ENCODE measurements at places on chromosomes 3 and 15. TPM values are rescaled to one million over a fixed set of nuclear protein-coding genes. Genes with fewer than 3 reads are reported as not detected.

The SLC22A13 gene
- 1.5 TPM for total RNA-seq

DNA sequence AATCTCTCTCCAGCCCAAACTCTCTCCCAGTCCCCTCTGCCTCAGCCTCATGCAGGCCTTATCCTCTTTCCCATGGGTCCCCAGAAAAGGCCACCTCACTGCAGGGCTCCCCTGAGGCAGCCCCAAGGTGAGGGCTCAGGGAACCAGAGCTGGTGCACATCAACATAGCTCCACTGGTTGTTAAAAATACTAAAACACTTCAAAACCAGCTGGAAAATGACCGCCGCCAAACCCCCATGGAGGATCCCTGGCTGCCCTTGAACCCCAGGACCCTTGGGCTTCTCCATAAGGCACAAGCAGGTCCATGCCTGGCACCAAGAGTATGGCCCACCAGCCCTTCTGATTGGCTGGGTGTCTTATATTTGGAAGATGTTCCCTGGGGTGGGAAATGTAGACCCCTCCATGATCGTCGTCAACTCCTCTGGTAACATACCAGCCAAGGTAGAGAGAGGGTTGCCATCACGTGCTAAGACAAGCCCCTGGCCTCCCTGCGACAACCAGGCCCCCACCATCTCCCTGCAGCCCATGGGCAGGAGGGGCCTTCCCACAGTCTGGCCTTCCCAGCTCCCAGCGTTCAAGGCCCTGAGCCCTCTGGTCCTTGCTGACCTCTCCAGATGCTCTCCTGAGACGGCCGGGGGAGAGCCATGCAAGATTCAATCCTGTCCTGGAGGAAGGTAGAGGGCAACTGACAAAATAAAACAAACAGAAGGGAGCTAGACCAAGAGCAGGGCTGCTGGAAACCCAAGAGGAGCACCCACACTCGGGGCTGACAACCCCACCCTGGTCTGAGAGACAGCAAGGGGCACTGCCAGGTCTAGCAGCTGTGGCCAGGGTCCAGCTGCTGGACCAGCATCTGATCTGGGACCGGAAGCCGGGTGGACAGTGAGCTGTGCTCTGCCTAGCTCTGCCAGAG is 132.1 kb upstream of the PRR20G start:
- no peak for DNase-seq
- H3K36me3 ChIP-seq: no peaks in the 10 kb centered on the region
- no peaks in the 10 kb centered on the region for H3K27me3 ChIP-seq
- no peak overlapping the region for H3K27ac ChIP-seq

The SCN11A gene
- total RNA-seq: 3.0 TPM

DNA sequence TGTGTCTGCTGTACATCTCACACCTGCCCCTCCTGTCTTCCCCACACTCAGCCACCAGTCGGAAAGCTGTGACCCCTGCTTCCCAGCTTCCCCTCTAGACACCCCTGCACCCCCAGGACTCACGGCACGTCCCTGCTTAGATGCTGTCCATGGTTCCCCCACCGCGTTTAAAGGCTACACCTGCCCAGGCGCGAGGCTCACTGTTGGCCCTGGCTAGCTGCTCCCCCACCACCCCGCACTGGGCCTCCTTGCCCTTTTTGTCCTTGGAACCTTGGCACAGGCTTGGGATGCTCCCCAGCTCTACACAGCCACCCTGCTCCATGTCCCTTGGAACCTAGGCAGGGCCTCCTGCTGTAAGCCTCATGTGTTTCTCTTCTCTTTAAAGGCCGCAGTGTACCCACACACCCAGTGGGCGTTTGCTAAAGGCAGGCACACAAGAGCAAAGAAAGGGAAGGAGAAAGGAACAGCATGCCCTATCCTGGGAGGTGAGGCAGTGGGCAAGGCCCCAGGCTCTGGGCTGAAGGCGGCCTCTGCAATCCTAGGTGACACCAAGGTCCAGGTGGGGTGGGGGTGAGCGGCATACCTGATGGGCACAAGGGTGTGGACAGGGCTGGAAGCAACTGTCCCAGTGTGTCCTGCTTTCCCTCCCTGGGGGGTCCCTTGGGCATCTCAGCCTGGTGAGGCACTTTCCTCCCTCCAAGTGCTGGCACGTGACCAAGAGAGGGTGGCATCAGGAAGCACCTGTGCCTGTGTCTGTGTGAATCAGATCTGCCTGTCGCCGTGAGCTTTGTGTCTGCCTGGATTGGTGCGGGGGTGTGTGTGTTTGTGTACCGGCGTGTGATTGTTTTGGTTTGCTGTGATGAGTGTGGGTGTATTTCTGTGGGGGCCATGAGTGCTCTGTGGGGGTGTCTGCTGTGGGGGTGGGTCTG is 54.4 kb downstream of the TPRA1 start:
- H3K27ac ChIP-seq: no peak overlapping the region
- no peaks in the 10 kb centered on the region for H3K27me3 ChIP-seq
- DNase-seq: no peak
- no peaks in the 10 kb centered on the region for H3K36me3 ChIP-seq
- peaks cover 3% of the 10 kb centered on the region for H3K4me1 ChIP-seq

The SKOR1 gene
- total RNA-seq: 1.1 TPM

GRCh38 chr15:56946150-56946549 is 27.7 kb downstream of the TCF12 start:
- no peak overlapping the region for H3K4me3 ChIP-seq
- no peak overlapping the region for H3K27ac ChIP-seq
- no peak for DNase-seq
- no peaks in the 10 kb centered on the region for H3K4me1 ChIP-seq
- H3K36me3 ChIP-seq: no peaks in the 10 kb centered on the region
- no peaks in the 10 kb centered on the region for H3K27me3 ChIP-seq

- H3K27me3 ChIP-seq: no peaks in the 10 kb centered on the region
- no peak overlapping the region for H3K4me3 ChIP-seq
- no peak overlapping the region for H3K27ac ChIP-seq
Observed at GRCh38 chr3:196232154-196232881, 16.0 kb downstream of the SLC51A start.

GRCh38 chr3:122364490-122364889 is 18.5 kb downstream of the MIX23 start:
- no peak for DNase-seq
- H3K4me1 ChIP-seq: no peaks in the 10 kb centered on the region
- no peak overlapping the region for H3K27ac ChIP-seq
- no peaks in the 10 kb centered on the region for H3K36me3 ChIP-seq
- H3K4me3 ChIP-seq: no peak overlapping the region

The VEPH1 gene
- total RNA-seq: 3.0 TPM

DNA sequence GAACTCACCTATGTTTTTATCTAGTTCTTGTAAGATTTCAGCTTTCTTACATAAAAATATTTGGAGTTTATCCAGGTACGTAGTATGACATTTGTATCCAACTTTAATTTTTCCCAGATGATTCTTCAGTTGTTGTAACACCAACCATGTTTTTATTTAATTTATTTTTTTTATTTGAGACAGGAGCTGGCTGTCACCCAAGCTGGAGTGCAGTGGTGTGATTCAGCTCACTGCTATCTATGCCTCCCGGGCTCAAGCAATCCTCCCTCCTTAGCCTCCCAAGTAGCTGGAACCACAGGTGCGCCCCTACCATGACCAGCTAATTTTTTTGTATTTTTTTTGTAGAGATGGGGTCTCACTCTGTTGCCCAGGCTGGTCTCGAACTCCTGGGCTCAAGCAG is 6.6 kb downstream of the XYLB start:
- H3K27ac ChIP-seq: no peak overlapping the region
- H3K27me3 ChIP-seq: no peaks in the 10 kb centered on the region
- H3K4me3 ChIP-seq: no peak overlapping the region
- no peaks in the 10 kb centered on the region for H3K36me3 ChIP-seq
- no peak for DNase-seq
- no peaks in the 10 kb centered on the region for H3K4me1 ChIP-seq

DNA sequence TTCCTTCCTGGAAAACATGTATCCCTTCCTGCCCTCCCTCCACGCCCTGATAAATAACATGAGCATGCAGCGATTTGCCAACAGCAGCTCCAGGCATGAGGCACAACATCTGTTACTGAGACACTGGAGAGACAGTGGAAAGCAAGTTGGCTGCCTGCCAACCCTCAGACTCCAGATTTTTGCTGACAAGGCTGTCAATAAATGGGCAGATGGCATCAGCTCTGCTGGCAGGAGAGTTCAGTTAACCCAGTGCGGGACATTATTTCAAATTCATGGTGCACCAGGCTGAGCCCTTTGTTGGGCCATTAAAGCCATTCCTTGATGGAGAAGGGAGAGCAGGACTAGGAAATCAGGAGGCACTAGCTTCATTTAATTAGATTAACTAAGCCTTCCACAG is 293.3 kb downstream of the MEX3B start:
- H3K4me1 ChIP-seq: peaks cover 13% of the 10 kb centered on the region
- DNase-seq: peak; percentile 80
- H3K36me3 ChIP-seq: no peaks in the 10 kb centered on the region
- H3K4me3 ChIP-seq: no peak overlapping the region
- no peak overlapping the region for H3K27ac ChIP-seq
- no peaks in the 10 kb centered on the region for H3K27me3 ChIP-seq

- H3K27ac ChIP-seq: no peak overlapping the region
- no peak overlapping the region for H3K4me3 ChIP-seq
- no peaks in the 10 kb centered on the region for H3K27me3 ChIP-seq
- DNase-seq: no peak
- H3K4me1 ChIP-seq: no peaks in the 10 kb centered on the region
Observed at GRCh38 chr3:31067004-31067403, 172.5 kb upstream of the GADL1 start.

DNA sequence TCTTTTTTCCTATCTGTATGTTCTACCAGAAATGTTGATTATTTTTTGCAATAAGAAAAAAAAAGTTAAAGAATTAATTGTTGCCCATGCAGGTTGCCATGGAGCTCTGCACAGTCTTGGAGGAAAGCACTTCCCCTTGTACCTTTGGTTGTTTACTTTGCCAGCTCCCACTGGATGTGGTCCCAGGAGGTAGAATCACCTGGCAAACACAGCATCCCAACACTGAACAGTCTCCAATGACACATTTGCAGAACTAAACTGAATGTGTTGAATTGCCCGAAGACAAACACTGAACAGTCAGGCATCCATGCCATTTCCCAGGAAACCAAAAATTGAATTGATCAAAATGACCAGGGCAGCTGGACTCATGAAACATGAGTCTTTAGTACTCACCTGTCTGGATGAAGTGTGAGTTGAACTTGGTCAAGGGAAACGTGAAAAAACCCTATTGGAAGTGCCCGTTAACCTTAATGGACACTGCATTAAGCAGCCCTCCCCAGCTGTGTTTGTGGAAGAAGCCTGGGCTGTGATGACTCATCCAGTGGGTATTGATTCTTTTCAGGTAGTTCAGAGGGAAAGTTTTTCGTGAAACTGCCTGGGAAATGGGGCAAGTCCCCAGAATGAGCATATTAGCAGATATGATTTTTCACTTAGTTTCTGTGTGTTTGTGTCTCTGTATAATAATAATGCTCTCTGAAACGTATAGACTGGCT is 284.7 kb upstream of the STT3B start:
- H3K27ac ChIP-seq: no peak overlapping the region
- H3K36me3 ChIP-seq: no peaks in the 10 kb centered on the region
- no peak for DNase-seq
- H3K4me1 ChIP-seq: no peaks in the 10 kb centered on the region
- H3K27me3 ChIP-seq: no peaks in the 10 kb centered on the region

The GHSR gene
- 1.2 TPM for total RNA-seq

GRCh38 chr3:55283441-55283925 is 203.6 kb downstream of the WNT5A start:
- H3K4me3 ChIP-seq: no peak overlapping the region
- H3K27me3 ChIP-seq: no peaks in the 10 kb centered on the region
- no peaks in the 10 kb centered on the region for H3K36me3 ChIP-seq
- H3K27ac ChIP-seq: no peak overlapping the region
- DNase-seq: no peak
- no peaks in the 10 kb centered on the region for H3K4me1 ChIP-seq

DNA sequence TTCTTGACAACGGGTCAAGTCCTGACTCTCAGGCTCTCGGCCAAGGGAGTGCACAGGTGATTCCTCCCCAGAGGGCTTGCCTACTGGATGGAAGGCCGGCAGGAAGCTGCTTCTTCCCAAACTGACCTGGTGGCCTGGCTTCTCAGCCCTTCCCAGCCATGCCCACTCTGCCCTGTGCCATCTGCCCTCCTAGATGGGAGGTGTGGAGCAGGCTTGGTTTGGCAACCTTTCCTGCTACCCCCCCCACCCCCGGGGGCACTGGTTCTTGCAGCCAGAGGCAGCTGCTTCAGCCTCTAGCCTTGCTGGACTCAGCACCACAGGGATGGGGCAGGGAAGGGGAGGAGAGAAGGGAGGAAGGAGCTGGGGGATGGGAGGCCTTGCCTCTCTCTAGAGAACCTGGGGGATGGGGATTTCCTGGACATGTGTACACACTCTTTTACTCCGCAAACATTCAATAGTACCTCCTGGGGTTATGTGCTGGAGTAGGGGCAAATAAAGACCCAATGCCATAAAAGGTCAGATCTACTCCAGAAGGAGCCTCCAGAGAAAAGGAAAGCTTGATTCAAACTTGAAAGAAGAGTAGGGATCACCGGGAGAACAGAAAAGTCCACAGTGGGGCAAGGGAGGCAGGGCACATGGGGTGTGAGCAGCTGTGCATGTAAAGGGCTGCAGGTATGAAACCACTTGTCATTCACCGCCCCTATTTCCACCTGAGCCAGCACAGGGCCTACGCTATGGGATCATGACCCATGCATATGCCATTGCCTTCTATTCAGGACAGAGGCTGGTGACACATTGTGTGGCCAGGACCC is 4.2 kb upstream of the DAPK2 start:
- no peak for DNase-seq
- H3K27ac ChIP-seq: no peak overlapping the region
- H3K36me3 ChIP-seq: no peaks in the 10 kb centered on the region
- H3K4me3 ChIP-seq: no peak overlapping the region
- H3K27me3 ChIP-seq: no peaks in the 10 kb centered on the region

DNA sequence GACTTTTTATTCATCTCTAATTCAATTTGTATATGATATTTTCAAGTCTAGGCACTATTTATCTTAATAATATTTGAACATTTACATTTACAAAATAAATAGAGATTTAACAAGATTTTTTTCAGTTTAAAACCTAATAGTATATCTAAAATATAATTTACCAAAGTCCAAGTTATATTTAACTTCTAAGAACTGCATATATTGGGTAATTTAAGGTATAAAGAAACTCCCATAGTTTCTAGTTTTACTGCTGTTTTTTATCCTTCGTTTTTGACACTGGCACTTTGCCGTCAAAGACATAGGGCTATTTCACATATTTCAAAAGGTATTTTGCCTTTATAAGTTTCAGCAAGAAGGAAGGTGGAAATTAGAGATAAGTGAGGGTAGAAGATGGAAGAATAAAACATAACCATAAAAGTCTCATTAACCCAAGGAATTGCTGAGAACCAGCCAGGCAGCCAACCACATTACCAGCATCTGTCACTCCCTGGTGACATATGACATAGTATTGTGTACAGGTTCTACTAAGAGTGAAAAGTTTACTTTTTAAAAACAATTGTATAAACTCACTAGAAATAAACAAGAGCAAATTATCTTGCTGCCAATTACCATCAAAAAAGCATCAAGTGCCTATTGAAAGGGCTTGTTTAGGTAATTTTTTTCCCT is 251.5 kb downstream of the NSUN3 start:
- no peaks in the 10 kb centered on the region for H3K27me3 ChIP-seq
- H3K4me1 ChIP-seq: no peaks in the 10 kb centered on the region

The SYNPR gene
- not detected for total RNA-seq

- no peaks in the 10 kb centered on the region for H3K27me3 ChIP-seq
- peak overlapping the region; percentile 55 for H3K4me3 ChIP-seq
- H3K36me3 ChIP-seq: no peaks in the 10 kb centered on the region
- DNase-seq: peak; percentile 87
Observed at GRCh38 chr3:38039899-38040261, 872 bp downstream of the DLEC1 start.
